ENCODE measurements at places on chromosomes 4 and X.
A peak's percentile ranks its signal among the peaks of the same experiment; 100 is the strongest.

DNA sequence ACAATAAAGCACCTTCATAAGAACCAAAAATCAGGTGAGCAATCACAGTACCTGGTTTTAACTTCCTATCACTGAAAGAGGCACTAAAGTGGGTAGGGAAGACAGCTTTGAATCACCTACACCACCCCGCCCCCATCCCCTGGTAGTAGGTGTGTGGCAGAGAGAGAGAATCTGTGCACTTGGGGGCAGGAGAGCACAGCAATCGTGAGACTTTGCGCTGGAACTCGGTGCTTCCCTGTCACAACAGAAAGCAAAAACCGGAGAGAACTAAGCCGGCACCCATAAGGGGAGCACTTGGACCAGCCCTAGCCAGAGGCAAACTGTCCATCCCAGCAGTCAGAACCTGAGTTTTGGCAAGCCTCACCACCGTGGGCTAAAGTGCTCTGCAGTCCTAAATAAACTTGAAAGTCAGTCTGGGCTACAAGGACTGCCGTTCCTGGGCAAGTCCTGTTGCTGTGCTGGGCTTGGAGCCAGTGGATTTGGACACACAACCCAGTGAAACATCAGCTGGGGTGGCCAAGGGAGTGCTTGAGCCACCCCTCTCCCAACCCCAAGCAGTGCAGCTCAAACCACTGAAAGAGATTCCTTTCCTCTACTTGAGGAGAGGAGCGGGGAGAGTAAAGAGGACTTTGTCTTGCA is 32.1 kb downstream of the NDUFB11 start:
- DNase-seq = no peak

GRCh38 chr4:19650903-19651864 is 600.5 kb upstream of the SLIT2 start:
- DNase-seq = no peak

DNA sequence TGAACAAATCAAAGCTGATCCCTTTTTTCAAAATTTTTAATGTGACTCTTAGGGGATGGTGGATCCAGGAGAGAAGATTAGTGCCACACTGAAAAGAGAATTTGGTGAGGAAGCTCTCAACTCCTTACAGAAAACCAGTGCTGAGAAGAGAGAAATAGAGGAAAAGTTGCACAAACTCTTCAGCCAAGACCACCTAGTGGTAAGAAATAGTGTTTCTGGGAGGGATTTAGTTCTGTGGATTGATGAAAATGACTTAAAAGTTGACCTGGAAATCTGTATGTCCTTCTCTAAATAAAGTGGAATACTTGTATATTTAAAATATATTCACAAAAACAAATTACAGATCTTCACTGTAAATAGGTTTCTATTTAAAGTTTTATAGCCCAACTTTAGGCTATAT is 29.2 kb downstream of the NUDT9 start:
- no peak for DNase-seq

DNA sequence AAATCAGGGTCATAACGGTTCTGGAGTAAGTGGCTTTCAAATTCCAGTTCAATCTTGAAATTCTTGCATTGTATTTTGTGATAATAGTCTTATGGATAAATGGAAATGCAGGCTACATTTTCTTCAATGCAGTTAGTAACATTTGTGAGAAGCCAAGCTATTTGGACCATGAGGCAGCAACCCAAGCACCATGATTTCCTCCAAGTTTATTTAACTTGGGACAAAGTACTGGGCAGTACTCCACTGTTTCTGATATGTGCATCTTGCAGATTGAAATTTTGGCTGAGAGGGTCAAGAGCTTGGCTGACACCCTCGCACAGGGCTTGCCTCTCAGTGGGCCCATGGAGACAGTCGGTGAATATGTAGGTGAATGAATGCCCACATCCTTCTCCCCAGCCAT is 39.9 kb downstream of the CNGA2 start:
- DNase-seq = no peak

DNA sequence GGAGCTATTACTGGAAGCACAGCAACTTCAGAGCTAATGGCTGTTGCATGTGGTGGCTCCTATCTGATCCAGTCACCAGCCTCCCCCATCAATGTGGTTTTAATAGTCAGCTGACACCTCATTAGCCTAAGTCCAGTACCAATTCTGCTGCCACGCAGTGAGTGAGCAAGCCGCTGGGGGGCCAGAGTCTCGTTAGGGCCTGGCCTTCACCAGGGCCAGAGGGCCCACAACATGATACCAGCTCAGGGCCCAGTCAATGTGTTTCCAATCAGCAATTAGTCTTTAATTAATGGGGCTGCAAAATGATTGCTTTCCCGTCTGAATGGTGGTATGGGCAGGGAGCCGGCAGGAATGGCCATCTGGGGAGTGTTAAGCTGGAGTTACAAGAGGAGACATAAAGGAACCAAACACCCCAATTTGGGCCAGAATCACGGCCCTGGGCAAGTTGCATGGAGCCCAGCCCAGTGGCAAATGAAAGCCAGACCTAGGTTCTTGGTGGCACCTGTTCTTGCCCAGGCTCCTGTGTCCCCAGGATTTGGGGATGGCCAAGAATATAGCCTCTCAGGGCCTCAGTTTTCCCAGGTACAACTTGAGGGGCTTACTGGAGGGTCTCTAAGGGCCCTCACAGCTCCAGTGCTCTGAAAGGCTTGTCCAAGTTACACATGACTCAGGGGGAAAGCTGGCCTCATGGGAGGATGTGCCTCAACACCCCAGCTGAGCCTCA is 119.2 kb downstream of the EFNB1 start:
- no peak for DNase-seq

DNA sequence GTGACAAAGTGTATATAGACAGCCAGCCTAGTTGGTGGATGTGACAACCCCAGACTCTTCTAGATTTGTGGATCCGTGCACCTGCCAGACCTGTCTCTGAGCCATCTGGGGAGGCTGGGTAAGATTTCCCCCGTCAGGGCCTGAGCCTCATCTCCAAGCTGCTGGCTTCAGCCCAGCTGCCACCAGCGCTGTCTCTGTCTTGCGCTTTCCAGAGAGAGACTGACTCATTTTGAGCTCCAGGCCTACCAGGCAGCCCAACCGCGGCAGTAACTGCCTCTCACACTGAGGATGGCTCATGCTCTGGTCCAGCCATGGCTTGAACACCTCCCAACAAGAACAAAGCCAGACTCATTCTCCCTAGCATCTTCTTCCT is 26.4 kb downstream of the NOP14 start:
- DNase-seq = no peak

DNA sequence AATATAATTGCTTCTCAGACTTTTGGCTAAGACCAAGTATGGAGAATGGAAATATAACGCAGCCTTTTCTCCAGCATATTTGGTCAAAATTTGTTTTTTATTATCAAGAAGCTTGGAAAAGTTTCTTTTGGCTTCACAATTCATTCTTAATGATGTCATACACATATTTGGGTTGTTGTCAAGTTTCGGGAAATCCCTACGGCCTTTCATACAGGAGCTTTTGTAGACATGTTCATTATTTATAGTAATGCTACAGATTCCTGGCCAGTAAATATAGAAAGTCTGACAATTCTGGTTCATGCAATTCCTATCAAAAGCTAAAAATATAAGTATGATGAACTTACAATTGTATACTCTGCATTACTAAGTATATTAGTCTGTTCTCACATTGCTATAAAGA is 112.9 kb downstream of the IRF2 start:
- no peak for DNase-seq

DNA sequence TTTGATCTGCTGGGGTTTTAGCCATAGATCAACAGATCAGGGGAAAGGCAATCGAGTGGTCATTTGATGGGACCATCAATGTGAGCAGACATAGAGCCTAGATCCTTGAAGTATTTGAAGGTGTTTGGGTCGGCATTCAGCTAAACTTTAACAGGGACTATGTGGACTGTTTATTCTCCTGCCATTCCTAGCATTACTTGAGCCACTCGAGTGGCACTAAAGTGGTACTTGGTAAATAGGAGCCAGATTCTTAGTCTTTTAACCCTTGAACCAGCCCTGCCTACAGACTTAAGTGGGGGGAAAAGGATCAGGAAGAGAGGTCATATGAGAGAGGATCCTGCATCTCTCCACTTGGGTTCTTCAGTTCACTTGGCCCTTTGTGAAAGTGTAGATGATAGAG is 3.8 kb downstream of the MSN start:
- no peak for DNase-seq

- no peak for DNase-seq
These were observed 123.5 kb upstream of the SMARCAD1 start for GRCh38 chr4:94084155-94084554.

- DNase-seq = no peak
These were observed 43.5 kb downstream of the MID1 start for GRCh38 chrX:10576777-10577447.

DNA sequence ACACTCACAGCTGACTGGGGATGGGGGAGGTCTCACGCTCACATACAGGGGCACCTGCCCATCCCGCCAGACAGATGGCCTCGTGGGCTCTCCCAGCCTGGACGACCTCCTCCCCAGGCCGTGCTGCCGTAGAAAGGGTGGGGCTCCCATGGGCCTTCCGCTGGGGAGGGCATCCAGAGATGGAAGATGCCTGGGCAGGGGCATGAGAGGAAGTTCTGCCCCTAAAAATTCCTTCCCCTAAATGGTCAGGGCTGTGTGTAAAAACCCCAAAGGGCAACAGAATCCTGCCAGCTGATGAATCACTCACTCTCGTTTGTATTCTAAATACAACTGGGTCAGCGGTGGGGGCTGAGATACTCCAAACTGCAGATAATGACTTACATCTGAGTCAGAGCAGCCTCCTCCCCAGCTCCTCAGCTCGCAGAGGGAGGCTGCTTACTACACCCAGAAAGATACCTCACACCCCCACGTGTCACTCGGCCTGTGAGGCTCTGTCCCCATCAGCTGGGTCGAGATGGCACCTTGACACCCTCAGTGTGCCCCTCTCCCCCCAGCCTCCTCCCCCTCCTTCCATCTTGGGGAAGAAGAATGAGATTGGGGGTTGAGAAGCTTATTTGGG is 10.1 kb downstream of the WDR1 start:
- DNase-seq = peak; percentile 52

- DNase-seq = no peak
These were observed 67.6 kb upstream of the DCLK2 start for GRCh38 chr4:150010525-150011126.

GRCh38 chr4:91037951-91038350 is 910.8 kb downstream of the CCSER1 start:
- no peak for DNase-seq

DNA sequence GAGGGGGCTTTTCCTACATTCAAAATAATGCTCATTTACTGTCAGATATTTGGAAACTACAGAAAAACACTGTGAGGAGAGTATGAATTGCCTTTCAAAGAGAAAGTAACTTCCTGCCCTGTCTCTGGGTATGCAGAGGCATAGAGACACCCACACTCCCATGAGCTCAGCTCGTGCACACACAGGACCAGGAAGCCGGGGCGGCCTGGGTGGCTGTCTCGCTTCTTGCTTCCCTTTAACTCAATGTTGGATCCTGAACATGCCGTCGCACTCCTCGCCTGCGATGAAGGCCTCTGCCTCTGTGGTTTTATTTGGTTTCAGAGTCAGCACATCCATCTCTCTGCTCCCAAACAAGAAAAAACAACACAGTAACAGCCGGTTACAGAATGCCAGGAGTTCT is 40.1 kb upstream of the GPR78 start:
- peak; percentile 34 for DNase-seq

DNA sequence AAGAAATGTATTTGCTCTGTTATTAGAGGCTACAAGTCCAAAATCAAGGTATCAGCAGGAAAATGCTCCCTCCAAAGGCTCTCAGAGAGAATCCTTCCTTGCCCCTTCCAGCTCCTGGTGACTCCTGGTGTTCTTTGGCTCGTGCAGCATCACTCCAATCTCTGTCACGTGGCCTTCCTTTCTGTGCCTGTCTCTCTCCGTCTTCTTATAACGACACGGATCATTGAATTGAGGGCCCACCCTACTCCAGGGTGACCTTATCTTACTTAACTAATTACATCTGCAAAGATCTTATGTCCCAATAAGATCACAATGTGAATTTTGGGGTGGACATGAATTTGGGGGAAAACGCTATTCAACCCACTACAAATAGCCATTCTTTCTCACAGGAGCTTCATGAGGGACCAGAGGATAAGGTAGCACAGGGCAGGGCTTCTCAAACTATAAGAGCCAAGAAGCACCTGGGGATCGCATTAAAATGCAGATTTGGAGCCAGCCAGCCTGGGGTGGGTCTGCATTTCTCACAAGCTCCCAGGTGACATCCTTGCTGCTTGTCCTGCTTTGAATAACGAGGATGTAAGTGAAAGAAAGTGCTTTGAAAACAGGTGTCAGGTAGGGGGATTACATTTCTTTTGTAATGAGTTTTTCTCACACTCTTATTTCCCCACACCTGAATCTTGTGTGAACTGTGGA is 41.9 kb upstream of the APLN start:
- DNase-seq = no peak

GRCh38 chr4:26878794-26879391 is 18.3 kb downstream of the STIM2 start:
- DNase-seq = no peak

- DNase-seq = no peak
These were observed 277.7 kb upstream of the FTHL17 start for GRCh38 chrX:31349515-31349914.

DNA sequence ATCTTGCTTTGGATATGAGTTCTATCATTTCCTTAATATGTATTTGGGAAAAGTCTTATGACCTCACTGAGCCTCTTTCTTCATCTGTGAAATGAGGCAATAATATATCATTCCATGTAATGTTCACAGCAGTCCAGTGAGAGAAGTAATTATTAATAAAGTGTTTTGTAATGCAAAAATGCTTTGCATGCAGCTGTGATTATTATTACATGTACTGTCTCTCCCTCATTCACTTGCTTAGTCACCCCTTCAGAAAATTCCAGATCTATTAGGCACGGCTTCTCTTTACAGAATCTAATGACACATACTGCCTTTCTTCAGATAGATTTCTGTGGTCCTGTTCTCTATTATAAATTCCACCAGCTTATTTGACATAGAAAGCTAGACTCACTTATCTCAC is 53.5 kb upstream of the FGF13 start:
- DNase-seq = no peak

DNA sequence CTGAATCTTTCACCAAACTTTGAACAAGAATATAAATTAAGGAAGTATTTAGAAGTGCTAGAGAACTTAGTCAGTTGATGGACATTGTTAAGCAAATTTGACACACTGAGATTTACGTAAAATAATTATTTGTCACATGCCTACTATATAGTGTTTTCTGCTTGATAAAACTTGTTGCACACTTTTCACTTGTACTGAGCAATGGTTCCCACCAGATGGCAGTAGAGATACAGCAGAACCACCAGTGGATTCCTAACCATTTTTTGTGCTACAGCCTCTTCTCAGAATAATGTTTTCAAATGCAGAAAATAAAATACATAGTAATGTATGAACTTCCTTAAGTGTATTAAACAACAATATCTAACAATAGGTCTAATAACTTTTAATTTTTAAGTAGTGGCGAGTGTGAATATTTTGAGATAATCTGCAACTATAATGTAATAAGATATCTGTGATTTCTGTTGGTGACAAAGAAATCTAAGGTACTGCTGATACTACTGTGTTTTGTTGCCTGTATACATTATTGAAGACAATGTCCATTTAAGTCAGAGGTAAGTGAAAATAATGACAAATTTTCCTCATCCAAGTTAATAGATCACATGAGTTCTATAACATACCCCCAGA is 81.2 kb downstream of the APOOL start:
- DNase-seq = no peak
